Subcutaneous adipose tissue (tissue), 4 donors: ENCODE measurements at places on chromosomes 1 and 21. TPM values are rescaled to one million over a fixed set of nuclear protein-coding genes. Genes with fewer than 3 reads are reported as not detected.

Gene NPHS2
- total RNA-seq, result not detected

Gene TMEM59
- 184 TPM for total RNA-seq

Gene IGSF9
- total RNA-seq, result not detected

Gene OR10J1
- total RNA-seq, result not detected

Gene KRTAP13-2
- not detected for total RNA-seq

Gene CACHD1
- total RNA-seq, result 23.6 TPM

Gene TCHHL1
- total RNA-seq, result not detected

Gene ARTN
- not detected for total RNA-seq

Gene KCNK1
- not detected for total RNA-seq

Gene CR2
- not detected for total RNA-seq

Gene FHAD1
- total RNA-seq, result 1.1 TPM

Gene PRAMEF18
- not detected for total RNA-seq

Gene OPRD1
- total RNA-seq, result not detected

Gene ELF3
- 0.44 TPM for total RNA-seq

Gene SLC44A3
- 1.5 TPM for total RNA-seq

Gene RXRG
- 1.5 TPM for total RNA-seq

Gene MARK1
- total RNA-seq, result 17.5 TPM

Gene FASLG
- total RNA-seq, result not detected

Gene GALNT2
- 56.4 TPM for total RNA-seq

Gene DUSP12
- 30.2 TPM for total RNA-seq

Gene C1orf94
- not detected for total RNA-seq

Gene GUCA2A
- not detected for total RNA-seq

Gene TMPRSS2
- total RNA-seq, result not detected

Gene KIF2C
- 2.0 TPM for total RNA-seq
